ENCODE measurements at places on chromosomes 1 and 21.

- DNase-seq, result no peak
Observed at GRCh38 chr1:218546314-218546713, 201.2 kb downstream of the TGFB2 start.

- DNase-seq, result no peak
Observed at GRCh38 chr1:201590474-201590873, 51.5 kb downstream of the NAV1 start.

- DNase-seq, result no peak
Observed at GRCh38 chr21:40615505-40616376, 231.2 kb downstream of the DSCAM start.

DNA sequence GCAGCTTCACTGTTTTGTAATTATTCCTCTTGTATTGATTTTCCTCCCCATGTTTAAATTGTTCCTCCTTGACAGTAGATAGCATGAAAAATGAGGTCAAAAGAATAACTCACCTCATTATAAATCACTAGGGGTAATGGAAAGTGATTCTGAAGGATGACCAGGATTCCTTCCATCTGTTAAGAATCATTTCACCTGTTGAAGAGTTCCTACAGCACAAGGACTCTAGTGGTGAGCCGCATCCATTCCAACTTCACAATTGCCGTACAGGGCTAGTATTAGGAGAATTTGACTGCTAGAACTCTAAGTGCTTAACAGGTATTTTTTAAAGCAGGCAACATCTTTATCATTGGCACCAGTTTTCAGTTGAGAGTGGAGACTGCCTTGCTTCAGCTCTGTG lies 13.7 kb downstream of the PPP1R12B start:
- no peak for DNase-seq

- DNase-seq, result no peak
Observed at GRCh38 chr1:38789498-38790169, 69.9 kb downstream of the RRAGC start.

- no peak for DNase-seq
Observed at GRCh38 chr1:165067829-165068228, 288.7 kb downstream of the LMX1A start.

DNA sequence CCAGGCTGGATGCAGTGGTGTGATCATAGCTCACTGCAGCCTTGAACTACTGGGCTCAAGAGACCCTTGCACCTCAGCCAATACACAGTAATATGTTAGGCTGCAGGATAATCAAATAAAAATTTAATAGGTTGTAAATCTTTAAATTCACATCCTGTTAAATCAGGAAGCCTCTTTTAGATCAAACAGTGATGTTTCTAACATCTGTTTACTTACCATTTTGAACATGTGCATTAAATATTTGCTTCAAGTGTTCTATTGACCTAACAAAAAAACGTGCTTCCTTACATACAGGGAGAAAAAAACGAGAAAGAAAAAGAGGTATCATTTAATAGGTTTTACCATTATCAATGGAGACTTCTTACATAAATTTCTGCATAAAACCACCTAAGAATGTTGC lies 70.6 kb downstream of the IARS2 start:
- DNase-seq, result no peak

- no peak for DNase-seq
Observed at GRCh38 chr1:204103431-204103741, 30.5 kb downstream of the SOX13 start.

DNA sequence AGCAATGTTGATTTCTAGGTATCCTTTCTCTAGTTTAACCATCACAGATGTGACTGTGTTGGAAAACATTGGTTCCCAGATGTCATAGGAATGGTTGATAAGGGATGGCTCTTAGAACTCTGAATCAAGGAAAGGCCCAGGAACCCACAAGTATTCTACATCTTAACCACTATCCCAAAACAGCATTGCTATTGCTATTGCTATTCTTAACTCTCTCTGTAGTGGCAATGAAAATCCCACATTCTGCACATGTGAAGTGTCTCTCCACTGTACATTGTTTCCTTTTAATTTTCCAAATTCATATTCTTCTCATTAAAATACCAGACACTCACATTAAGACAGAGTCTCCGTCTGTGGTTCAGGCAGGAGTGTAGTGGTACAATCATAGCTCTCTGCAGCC lies 420.4 kb upstream of the RUNX1 start:
- no peak for DNase-seq

- no peak for DNase-seq
Observed at GRCh38 chr1:72184099-72184701, 98.1 kb downstream of the NEGR1 start.

DNA sequence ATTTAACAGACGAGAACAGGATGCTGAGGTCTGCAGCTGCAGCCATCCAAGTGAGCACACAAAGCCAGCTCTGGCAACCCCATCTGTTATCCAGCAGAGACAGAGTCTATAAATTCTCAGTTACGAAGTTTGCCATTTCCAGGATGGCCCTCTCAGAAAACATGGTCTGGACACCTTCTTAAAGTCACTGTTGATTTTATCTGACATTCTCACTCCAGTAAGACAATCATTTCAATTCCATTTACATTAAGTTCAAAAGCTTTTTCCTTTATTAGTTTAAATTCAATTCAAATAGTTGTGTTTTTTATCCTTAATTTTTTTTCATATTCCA lies 125.5 kb downstream of the DMRTB1 start:
- DNase-seq, result no peak

DNA sequence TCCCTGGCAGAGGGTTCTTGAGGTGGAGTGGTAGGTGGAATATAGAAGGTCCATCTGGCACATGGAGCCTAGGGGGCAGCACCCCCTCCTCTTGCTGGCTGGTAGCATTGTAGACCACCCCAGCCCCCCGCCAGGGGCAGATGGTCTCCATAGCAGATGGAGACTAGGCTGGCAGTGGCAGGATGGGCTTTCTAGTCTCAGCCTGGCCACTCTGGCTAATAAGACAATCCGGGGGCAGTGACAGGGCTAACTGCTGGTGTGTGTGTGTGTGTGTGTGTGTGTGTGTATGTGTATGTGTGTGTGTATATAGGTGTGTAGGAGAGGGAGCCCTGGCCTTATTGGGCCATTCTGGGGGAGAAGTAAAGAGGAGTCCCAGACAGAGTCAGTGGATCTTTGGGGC lies 16.1 kb downstream of the UTP11 start:
- DNase-seq, result no peak

- no peak for DNase-seq
Observed at GRCh38 chr1:177423090-177423489, 252.3 kb downstream of the BRINP2 start.

- DNase-seq, result no peak
Observed at GRCh38 chr1:242712248-242712647, 187.8 kb upstream of the PLD5 start.

GRCh38 chr1:204368996-204369726 lies 9.4 kb upstream of the PLEKHA6 start:
- DNase-seq, result no peak

DNA sequence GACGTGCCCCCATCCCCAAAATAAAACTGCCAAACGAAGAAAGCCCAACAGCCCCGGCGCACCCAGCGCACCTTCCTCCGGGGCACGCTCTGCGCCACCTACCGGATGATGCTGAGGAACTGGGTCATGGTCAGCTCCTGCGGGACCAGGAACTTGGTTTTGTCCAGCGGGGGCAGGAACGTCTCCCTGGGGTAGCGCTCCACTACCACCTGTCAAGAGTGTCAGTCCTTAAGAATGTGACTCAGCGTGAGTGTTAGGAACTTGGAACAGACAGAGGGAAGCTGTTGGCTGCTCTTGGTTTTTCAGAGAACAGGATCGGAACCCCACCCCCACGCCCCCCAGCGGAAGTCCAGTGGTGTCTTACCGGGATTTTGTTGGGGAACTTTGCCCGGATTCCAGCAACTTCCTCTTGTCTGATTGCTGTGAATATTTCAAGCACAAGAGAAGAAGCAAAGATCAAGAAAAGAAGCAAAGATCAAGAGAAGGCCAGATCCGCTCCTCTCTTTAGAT lies 431 bp downstream of the MAP1LC3C start:
- DNase-seq, result peak; percentile 42

GRCh38 chr1:202058001-202058908 lies 47.9 kb downstream of the ELF3 start:
- no peak for DNase-seq

DNA sequence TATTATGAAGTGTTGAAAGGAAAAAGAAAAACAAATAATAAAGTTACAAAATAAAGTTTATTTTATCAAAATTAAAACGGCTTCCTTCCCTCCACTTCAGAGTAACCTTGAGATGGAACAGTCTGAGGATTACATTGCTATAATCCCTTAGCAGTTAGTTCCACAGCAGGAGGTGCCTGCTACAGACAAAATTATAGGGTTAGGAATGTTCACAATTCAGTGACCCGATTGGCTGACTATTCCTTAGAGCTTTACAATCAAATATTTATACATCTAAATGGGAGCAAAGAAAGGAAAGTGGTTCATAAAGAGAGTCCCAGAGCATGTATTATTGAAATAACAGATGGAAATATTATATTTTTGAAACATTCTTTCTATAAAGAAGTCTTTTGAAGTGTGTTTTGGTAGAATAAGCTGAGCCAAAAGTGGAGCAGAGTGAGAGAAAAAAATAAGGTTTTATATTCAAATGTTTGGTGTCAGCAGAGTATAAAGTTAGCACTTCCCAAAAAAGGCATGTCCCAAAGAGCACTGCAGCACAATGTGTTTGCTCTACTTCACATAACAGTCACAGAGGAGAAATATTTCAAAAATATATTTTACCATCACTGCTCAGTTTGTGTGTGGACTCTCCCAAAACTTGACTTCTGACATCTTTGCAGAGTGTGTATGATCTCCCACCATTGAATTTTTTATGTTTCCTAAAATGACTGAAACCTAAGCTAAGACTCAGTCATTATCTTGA lies 71.4 kb upstream of the GORAB start:
- DNase-seq, result no peak

DNA sequence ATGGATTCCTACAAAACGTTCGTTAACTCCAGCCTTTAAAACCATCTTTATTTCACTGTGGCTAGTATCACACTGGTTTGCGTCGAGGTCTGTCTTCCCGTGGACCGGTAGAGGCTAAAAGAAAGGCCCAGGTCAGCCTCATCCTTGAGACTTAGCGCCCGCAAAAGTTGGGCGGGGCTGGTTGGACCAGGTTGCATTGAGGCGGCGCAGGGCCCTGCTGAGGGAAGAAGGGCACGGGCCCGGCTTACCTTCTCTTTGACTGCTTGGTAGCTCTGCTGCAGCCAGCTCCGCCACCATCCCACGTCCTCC lies 455 bp downstream of the BSDC1 start:
- DNase-seq, result no peak

DNA sequence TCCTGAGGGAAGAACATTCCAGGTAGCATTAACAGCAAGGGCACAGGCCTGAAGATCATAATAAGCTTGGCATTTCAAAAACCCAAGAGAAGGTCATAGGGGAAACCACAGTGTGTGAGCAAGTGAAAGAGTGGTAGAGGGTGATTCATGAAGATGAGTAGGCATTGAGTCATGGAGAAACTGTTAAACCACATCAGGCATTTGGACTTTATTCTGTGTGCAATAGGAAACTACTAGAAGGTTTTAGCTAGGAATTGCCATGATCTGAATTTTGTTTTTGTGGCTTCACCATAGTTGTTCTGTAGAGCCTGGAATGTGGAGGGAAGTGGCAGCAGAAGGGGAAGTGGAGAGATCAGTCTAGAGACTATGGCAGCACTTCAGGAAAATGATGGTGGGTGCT lies 359.0 kb upstream of the PTBP2 start:
- no peak for DNase-seq

DNA sequence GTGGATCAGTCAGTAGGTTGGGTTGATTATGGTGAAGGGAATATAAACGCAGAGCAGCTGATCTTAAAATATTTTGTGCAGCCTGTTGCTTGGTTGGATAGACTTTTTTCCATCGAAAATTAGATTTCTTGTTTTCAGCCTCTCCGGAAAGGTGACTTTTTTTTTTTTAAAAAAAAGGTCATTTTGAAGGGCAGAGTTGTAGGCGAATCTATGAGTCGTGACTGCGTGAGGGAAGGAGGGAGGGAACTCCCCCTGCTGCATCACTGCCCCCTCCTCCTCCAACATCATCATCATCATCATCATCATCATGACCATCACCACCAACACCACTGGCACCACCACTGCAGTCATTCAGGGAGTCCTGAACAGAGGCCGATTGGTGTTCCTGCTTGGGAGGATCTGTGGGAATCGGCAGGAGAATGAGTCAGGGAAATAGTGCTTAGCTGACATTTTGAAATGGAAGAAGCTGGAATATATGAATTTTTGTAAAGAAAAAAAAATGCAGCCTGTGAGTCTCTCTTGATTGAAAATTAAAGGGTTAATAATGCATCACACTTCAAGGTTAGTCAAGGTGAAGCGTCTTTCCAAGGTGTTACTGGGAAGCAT lies 1.2 kb downstream of the ATP1B1 start:
- peak; percentile 44 for DNase-seq

GRCh38 chr1:61459345-61459744 lies 265.6 kb downstream of the TM2D1 start:
- DNase-seq, result no peak

GRCh38 chr1:198443365-198444233 lies 96.9 kb downstream of the ATP6V1G3 start:
- no peak for DNase-seq

DNA sequence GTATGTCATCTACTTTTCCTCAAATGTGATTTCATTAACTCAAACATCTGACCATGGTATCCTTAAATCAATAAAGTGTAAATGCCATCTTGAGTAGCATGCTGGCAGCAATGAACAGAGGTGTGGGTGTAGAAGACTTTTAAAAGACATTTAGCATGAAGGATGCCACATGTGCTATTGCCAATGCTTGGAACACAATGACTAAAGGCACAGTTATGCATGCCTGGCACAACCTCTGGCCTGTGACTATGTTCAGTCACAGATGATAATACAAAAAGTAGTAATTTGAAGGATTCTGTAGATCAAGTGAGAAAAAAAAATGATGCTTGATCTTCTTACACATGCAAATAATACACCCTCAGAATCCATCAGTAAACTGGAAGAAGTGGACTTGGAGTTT lies 938.9 kb upstream of the ADGRL4 start:
- no peak for DNase-seq

- DNase-seq, result no peak
Observed at GRCh38 chr1:239998312-239998649, 93.4 kb upstream of the FMN2 start.

DNA sequence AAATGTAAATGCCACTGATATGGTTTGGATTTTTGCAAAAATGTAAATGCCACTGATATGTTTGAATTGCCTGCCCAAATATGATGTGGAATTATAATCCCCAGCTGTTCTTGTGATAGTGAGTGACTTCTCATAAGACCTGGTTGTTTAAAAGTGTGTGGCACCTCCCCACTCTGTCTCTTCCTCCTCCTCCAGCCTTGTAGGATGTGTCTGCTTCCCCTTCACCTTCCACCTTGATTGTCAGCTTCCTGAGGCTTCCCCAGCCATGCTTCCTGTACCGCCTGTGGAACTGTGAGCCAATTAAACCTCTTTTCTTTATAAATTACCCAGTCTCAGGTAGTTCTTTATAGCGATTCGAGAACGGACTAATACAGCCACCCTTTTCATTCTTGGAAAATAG lies 1.3 kb upstream of the CCT8 start:
- DNase-seq, result no peak
